AG09309 (cell line): ENCODE measurements at places on chromosomes 6 and 20.

DNA sequence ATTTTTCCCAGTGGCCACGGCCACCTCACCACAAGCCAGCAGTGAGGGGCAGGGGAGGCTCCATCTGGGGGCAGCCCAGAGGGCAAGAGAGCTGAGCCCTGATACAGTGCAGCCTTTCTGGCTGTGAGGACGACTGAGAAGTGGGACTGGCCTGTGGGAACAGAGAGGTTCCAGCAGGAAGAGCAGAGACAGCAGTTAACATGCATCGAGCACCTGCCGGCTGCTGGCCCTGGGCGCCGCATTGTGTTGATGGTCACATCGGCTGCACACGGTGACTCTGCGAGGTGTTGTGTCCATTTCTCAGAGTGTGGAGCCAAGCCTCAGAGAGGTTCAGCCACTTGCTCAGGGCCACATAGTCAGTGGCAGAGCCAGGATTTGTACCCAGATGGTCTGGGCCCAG is 9.8 kb downstream of the FOXS1 start:
- no peak for DNase-seq

- no peak for DNase-seq
Observed at GRCh38 chr20:16313917-16314316, 259.3 kb downstream of the KIF16B start.

- no peak for DNase-seq
Observed at GRCh38 chr6:93388070-93388469, 31.3 kb downstream of the EPHA7 start.

DNA sequence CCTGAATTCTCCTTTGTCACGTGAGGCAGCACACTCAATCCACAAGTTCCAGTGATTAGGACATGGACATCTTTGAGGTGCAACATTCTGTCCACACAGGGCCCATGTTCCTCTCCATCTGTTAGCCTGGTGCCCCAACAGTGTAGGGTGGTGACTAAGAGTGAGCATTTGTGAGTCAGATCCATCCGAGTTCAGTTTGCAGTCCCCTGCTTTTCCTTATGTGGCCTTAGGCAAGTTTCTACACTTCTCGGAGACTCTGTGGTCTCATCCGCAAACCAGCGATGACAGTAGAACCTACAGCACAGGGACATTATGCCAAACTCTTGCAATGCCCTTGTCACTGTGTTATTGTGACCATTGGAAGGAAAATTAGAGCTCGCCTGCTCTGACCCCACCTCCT is 178.7 kb upstream of the CDH4 start:
- DNase-seq: no peak

DNA sequence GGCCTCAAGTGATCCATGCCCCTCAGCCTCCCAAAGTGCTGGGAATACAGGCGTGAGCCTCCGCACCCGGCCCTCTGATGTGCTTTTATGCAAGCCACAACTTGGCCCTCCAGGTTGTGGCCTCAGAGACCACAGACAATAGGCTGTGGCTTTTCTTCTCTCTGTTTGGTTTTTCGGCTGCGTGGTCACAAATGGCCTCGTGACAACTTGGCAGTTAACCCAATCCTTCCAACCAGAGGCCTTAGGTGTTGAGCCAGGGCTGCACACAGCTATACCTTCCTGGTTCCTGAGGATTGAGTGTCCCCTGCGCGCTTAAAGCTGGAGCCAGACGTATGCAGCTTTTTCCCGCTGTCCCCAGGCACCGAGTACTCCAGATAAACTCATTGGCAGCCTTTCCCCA is 6.3 kb upstream of the TGM3 start:
- no peak for DNase-seq

- DNase-seq: no peak
Observed at GRCh38 chr20:7855545-7855944, 84.7 kb downstream of the HAO1 start.

- no peak for DNase-seq
Observed at GRCh38 chr6:163200694-163201093, 213.8 kb upstream of the QKI start.

DNA sequence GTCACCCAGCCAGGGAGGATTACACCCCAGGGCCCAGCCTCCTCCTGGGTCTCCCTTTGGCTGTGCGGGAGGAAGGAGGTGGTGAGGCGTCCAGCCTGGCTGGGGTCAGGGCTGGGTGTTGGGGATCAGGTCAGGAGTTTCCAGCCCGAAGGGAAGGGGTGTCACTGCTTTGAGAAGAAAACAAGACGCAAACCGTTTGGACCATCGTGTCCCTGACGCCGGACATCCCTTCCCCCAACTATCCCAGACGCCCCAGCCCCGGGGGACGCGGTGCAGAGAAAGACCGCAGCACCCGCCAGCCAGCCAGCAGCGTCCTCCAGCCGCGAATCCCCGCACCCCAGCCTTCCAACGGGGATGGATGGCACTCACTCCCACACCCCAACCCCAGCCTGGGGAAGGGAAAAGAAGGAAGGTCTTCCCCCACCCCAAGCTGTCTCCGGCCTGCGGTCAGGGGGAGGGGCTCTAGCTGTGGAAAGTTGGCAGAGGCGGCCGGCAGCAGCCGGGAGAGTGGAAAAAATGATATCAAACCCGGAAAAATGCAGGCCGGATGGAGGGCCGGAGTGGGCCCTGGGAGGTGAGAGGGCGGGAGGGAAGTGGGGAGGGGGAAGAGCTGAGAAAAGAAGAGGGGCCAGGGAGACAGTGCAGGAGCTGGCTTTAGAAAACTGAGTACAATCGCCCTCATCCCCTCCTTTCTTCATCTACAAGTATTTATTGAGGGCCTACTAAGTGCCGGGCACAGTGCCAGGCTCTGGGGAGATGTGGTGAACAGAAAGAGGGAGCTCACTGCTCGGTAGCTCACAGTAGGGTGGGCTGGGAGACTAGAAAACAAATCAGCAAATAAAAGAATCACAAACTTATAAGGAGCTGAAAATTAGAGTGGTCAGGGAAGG is 10.6 kb downstream of the REM1 start:
- no peak for DNase-seq

- no peak for DNase-seq
Observed at GRCh38 chr20:16301986-16302385, 271.3 kb downstream of the KIF16B start.

GRCh38 chr20:49587111-49587570 is 19.2 kb upstream of the PTGIS start:
- peak; percentile 89 for DNase-seq
